ENCODE measurements at places on chromosomes 4 and X. TPM values are rescaled to one million over a fixed set of nuclear protein-coding genes. Genes with fewer than 3 reads are reported as not detected.

DMP1 gene
- not detected for total RNA-seq

SLC6A14 gene
- total RNA-seq = not detected

HELQ gene
- total RNA-seq = 12.3 TPM

NAT8L gene
- total RNA-seq = not detected

SLIT2 gene
- total RNA-seq = not detected

FRMPD3 gene
- total RNA-seq = not detected

TMEM154 gene
- 13.4 TPM for total RNA-seq

CDX4 gene
- total RNA-seq = not detected

HSFX1 gene
- total RNA-seq = 0.11 TPM

CENPVL2 gene
- total RNA-seq = not detected

ENPEP gene
- total RNA-seq = not detected

PLXNB3 gene
- 3.2 TPM for total RNA-seq
